Activated T-cell treated with anti-CD3 and anti-CD28 coated beads, Interleukin-2, amount 50 U/mL, for 4 hours (primary cell): ENCODE measurements at places on chromosomes 1 and 21. TPM values are rescaled to one million over a fixed set of nuclear protein-coding genes. Genes with fewer than 3 reads are reported as not detected.

- no peak for DNase-seq
These were observed 37.3 kb downstream of the COL24A1 start for GRCh38 chr1:86119214-86119764.

Gene PTPN22
- 39.9 TPM for total RNA-seq

- DNase-seq = no peak
These were observed 3.2 kb upstream of the UBASH3A start for GRCh38 chr21:42400525-42400924.

- DNase-seq = no peak
These were observed at the start of gene HIVEP3 for GRCh38 chr1:41918450-41919043. Gene HIVEP3, minus strand, starts transcription at chr1:41918922.

- DNase-seq = no peak
These were observed 146.1 kb downstream of the SIPA1L2 start for GRCh38 chr1:232483826-232484225.

Gene TIPRL
- total RNA-seq = 46.3 TPM

Gene DPT
- total RNA-seq = not detected

Gene LCE1B
- not detected for total RNA-seq

DNA sequence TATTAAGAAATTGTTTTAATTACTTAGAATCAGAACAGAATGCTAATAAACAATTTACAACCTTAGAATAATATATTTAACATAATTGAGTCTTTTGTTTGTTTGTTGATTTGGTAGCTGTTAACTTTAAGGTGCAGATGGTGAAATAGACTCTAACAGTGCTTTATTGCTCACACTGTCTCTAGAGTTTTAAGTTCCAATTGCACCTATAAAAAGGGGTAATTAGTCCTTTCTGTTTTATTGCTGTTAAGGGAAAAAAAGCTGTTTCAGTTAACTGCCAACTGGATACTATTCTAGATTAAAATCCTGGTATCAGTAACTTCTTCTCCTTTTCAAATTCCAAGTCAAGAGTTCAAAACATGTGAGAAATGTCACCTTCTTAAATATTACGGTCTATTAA, 197.6 kb upstream of the TMPRSS15 start:
- DNase-seq = no peak

Gene ARHGEF16
- 0.13 TPM for total RNA-seq

DNA sequence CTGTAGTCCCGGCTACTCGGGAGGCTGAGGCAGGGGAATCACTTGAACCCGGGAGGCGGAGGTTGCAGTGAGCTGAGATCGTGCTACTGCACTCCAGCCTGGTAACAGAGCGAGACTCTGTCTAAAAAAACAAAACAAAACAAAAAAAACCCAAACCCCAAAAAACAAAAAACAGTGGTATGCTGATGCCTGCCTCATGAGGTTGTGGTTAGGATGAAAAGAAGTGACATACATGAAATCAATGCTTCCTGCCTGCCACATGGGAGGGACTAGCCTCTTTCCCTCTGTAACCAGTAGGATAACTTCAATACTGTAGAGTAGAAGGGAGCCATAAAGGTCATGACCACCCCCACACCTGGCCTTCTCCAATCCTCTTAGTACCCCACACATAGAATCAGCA, 55.2 kb downstream of the TENT5C start:
- DNase-seq = no peak

Gene PTPN7
- total RNA-seq = 304 TPM

DNA sequence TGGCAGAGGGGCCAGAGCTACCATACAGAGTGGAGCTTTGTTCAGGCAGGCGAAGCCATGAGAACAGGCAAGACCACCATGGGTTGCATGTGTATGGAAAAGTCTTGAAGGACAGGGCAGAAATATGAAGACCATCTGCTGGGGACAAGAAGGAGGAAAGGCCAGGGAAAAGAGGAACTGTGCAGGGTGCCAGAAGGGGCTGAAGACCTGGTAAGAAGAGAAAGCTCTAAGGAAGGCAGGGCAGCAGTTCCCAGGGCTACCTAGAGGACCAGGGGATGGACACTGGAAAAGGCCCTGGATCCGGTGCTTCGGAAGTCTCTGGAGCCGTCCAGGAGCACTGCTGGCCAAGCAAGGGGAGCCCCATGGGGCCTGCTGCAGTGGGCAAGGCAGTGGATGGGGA, 43.4 kb downstream of the PKP1 start:
- DNase-seq = no peak

Gene SPRR2G
- not detected for total RNA-seq

DNA sequence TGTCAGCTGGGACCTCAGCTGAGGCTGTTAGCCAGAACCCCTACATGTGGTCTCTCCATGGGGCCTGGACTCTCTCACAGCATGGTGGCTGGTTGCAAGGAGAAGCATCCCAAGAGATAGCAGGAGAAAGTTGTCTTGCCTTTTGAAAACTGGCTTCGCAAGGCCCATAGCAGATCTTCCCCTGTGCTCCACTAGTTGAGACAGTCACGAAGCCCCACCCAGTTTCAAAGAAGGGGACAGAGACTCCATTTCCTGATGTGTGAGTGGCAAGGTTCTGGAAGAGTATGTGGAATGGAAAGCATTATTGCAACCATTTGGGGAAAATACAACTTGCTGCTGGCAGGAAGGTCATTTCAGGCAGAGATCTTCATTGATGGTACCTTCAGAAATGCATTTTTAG, 7.5 kb upstream of the CSRP1 start:
- no peak for DNase-seq

DNA sequence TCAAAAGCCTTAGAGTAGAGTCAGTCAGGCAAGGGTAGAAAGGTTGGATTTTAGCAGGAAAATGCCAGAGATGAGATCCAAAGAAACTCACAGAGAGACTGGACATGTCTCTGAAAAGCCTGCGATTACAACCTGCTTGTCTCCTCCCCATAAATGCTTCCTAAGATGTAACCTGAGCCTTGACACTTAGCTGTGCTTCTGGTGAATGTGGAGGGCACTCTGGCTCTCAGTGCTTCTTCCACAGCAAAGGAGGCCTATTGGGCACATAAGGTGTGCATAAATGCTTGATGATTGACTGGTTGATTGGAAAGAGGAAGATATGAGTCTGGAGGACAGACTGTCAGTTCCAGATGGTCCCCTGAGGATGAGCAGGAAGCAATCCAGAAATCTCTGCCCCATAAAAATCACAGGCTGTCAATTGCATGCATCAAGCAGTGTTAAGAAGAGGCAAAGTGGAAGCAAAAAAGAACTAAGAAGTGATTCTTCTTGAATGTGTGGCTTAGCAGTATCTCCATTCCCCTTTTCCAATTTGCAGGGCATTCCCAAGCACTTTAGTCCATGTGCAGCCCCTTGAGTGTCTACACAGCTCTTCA, 236.2 kb upstream of the RRP15 start:
- no peak for DNase-seq

DNA sequence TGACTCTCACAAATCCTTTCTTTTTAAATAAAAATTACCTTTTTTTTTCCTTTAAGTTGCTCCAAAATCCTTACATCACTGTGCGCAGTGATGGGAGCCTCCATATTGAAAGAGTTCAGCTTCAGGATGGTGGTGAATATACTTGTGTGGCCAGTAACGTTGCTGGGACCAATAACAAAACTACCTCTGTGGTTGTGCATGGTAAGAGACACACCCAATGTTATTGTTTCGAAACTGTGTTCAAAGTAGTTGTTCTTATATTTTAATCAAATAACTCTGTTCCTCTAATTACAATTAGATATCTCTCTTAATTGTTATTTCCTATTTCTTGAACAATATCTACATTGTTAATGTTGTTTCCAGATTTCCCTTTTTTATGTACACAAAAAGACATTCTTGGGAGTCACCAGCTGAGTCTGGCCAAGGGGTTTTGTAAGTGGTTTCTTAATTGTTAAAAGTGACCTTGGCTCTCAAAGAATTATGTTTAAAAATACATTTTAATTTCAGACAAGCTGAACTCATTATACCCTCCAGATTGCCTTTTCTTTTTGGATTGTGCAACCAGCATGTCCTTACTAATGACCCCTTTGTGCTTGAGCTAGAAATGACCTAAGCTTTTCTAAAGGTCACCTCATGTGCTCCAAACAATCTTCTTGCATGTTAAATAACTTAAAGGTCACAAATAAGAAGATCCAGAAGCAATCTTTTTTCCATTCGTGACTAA, 250.1 kb downstream of the HMCN1 start:
- DNase-seq = no peak

GRCh38 chr1:28115267-28115666, 26.9 kb upstream of the EYA3 start:
- no peak for DNase-seq

Gene LMOD1
- total RNA-seq = 0.08 TPM

Gene DAB1
- total RNA-seq = not detected

Gene AMPD1
- not detected for total RNA-seq

Gene SAMD13
- total RNA-seq = not detected

- no peak for DNase-seq
These were observed 3.4 kb upstream of the SLFNL1 start for GRCh38 chr1:41024953-41025352.

DNA sequence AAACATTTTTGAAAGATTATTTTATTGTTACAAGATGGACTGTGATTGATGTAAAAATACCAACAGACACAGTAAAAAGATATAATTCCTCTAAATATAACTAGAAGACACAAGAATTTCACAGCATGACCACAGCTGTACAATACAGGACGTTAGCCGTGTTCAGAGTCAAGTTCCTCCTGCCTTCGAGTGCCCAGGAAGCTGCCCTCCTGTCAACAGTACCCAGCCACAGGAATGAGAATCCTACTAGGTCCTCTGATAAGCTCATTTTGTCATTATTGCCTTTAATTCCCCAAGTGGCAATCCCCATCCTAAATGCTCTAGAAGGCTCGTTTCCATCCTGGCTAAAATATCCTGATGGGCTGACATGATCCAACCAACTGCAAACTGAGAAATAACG, 16.4 kb upstream of the CAPN2 start:
- no peak for DNase-seq

Gene VWA1
- 0.58 TPM for total RNA-seq

- no peak for DNase-seq
These were observed 99.6 kb downstream of the EIF4G3 start for GRCh38 chr1:21077085-21077484.

Gene CELA3B
- total RNA-seq = 2.2 TPM

- no peak for DNase-seq
These were observed 3.7 kb downstream of the ARTN start for GRCh38 chr1:43937179-43937865.

- no peak for DNase-seq
These were observed 52.4 kb downstream of the KCNJ6 start for GRCh38 chr21:37863842-37864241.

Gene ATAD3B
- total RNA-seq = 208 TPM
